NCI-H2081 treated with DMSO at 0.1 percent for 48 hours (cell line): ENCODE measurements at places on chromosomes 4 and X.

DNA sequence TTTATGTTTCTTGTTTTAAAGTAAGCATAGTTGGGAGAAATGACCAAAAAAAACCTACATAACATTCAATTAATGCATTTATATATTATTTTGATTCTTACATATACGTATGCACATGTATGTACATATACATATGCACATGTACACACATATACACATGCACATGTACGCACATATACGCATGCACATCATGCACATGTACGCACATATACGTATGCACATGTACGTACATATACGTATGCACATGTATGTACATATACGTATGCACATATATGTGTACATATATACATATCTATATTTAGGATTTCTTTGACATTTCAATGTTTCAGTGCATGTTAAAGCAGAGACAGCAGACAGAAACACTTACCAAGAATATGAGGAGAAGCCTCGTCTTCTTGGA lies 263.4 kb downstream of the ADAMTS3 start:
- DNase-seq, result no peak

GRCh38 chrX:45344594-45344993 lies 143.9 kb upstream of the DIPK2B start:
- no peak for DNase-seq

DNA sequence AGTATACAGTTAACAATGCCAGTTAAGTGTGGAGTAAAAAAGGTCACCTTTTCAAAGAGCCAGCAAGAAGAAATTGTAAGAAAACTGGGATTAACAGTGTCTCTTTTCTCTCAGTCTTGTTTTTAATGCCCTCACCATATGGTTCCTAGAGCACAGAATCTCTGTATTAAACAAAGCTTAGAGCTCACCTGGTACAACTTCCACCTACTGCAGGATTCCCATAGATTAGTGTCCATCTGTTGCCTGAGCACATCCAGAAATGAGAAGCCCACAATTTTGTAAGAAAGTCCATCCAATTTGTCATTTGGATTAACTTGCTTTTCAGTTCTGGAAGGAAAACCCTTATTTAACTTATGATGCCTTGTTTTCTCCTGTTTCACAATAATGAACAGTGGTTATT lies 1037.1 kb downstream of the STPG2 start:
- DNase-seq, result no peak

DNA sequence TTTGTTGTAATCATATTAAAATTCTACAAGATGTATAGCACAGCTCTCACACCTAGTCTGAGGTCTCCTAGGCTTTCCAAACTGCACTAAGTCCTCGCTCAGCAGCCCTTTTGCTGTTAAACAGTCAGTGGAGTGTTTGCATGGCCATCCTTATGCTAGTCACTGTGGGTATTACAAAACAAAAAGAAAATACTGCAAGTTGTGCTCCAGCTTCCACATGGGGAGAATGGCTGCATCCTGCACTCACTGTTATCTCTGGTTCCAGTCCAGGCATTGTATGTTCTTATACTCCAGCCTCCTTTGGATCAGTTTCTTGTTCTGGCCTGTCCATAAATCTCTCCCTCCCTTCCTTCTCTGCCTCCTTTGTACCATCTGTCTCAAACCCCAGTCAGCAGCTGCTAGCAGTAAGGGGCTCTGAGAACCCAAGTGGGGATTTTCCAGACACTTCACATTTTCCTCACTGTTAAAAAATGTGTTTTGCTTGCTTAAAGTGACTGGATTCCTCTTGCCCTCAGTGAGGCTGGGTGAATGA lies 38.5 kb upstream of the BMP15 start:
- no peak for DNase-seq

GRCh38 chr4:142598132-142598531 lies 248.0 kb downstream of the INPP4B start:
- no peak for DNase-seq

- no peak for DNase-seq
These were observed 235.7 kb downstream of the NKX6-1 start for GRCh38 chr4:84263415-84263814.

DNA sequence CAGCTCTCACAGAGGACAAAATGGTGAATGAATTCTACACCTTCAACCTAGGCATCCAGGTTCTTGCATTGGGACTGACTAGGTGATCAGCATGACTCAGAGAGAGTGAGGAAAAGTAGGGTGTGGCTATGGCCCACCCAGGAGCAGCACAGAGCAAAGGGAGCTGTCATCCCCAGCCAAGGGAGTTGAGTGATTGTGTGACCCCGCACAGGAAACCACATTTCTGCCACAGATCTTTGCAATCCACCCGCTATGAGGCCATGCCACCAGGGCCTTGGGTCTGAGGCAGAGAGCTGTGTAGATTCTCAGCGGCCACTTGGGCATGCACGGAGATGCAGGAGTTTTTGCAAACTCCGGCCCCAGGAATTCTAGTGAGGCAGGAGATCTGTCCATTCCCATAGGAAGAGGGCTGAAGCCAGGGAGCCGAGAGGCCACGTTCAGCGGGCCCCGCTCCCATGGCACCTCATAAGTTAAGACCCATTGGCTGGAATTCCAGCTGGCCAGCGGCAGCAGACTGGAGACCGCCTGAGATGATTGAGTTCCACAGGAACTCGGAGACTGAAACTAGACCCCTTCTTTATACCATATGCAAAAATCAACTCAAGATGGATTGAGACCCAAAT lies 75.9 kb downstream of the NAA11 start:
- no peak for DNase-seq

DNA sequence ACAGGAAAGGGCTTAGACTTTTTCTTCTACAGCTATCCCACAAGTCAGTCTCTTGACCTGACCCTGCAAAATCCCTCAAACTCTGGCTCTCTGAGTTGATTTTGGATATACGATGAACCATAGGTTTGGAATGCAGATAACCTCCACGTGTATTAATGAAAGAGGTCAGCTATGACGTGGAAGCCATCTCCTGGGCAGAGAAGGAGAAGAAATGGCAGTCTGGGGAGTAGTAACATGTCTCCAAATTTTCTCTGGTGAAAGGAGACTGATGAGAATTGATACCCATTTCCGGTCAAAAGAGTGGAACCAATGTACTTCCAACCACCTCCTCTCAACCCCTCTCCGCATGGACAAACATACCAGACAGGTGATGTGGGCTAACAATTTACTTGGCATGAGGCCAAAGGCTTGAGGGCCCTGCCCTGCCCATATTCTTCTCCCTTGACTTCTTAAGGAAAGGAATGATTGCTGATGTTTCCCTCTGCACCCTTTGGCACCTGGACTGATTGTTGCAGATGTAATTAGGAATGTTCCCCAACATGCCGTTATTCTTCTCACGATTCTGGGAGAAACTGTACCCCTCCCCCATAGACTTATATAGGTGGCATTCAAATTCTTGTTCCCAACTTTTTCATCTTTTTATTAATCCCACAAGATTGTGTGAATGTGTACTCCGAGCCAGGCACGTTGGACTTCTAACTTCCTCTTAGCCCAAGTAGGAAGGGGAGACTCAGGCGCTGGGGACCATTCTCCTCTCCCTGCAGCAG lies 580 bp upstream of the PLS3 start:
- no peak for DNase-seq

- no peak for DNase-seq
These were observed 17.4 kb downstream of the IRAK1 start for GRCh38 chrX:154002215-154002719.

- DNase-seq, result no peak
These were observed 41.5 kb upstream of the SMIM10 start for GRCh38 chrX:134949271-134949670.

DNA sequence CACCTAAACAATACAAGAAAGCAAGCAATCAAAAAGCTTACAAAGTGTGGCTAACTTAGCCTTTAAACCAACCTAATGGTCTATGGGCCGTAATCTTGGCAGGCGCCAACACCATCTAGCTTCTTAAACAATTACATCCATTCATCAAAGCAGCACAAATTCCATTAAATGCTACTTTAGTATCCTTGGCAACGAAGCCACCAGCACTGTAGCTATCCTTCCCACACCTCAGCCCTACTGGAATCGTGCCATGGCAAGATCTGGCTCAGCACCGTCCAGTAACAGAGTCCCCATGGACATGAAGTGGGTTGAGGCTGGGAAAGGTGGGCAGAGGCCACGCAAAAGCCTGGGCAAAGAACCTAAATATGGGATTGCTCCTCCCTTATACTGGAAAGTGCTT lies 91.6 kb upstream of the MAP3K15 start:
- no peak for DNase-seq

DNA sequence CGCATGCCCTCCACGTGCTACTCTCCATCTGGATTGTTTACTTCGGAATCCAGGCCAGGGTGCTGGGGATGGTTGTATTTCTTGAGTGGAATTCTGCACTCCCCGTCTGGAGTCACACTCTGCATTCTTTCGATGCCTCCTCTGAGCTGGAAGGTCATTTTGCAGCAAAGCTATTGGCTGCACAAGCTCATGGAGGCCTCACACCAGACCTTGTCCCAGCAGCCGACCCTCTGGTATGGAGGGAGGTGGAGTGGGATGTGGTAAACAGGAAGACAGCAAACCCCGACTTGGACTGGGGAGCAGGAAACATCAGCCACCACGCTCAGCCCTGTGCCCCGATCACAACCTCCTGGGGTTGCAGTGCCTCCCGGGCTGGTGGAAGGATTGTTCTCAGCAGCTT lies 225.3 kb upstream of the LNX1 start:
- DNase-seq, result no peak

DNA sequence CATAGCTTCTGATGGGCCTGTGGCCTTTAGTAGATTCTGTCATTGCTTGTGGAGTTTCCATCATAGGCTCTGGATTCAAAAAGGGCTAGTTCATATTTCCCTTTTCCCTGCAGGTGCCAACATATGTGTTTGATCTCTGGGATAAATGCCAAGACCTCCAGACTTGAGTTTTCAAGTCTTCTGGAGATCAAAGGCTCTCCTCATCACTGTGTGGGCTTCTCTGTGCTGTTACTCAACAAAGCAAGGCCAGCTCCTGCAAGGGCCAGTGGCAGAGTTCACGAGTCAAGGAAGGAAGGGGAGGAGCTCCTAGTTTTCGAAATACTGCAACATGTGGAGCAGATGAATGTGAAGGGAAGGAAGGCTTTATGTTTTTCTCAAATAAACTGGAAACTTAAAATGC lies 62.7 kb upstream of the SCML1 start:
- no peak for DNase-seq

DNA sequence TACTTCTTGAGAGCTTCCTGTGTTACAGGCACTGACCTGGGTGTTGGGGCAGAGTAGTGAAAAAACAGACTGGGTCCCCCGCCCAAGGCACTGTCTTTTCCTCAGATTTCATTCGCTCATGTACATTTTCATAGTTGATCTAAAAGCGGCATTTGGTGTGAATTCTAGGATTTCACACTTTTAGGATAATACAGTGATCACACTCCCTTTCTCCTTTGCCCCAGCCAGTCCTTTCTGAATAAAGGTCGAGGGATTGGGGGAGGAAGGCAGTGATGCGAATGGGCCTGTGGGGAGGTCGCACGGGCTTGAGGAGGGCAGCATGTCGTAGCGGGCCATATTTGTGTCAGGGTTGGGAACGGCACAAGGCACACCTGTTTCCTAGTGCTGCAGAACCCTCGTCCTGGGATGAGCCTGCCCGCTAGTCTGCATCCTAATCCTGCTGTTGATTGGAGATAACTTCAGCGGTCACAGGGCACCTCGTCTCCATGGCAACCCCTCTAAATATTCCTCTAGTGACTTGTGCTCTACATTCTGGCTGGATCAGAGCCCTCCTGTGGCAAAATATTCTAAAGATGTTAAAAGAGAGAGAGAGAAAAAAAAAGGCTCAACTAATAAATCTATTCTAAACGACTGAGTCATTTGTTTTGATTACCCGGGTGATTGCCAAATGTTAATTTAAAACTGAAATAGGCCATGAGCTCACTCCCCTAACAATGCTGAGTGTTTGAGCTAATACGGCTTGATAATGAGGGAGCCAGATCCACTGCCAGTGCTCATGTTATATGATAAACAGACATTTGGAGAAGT lies 21.8 kb downstream of the FHL1 start:
- peak; percentile 70 for DNase-seq

- no peak for DNase-seq
These were observed 502.7 kb upstream of the SMIM31 start for GRCh38 chr4:164251257-164251656.

DNA sequence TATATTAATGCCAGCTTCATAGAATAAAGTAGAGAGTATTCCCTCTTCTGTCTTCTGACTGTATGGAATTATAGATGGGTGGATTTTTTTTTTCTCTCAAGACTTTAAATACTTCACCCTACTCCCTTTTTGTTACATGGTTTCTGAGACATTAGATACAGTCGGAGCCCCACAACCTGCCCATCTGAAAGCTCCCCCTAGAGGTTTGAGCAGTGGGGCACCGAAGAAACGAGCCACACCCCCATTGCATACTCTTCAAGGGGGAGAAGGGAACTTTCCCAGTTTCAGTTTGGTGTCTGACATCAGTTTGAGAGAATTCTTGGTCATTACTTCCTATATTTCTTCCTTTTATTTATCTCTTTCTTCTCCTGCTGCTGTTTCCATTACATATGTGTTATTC lies 437.6 kb upstream of the AGA start:
- no peak for DNase-seq

DNA sequence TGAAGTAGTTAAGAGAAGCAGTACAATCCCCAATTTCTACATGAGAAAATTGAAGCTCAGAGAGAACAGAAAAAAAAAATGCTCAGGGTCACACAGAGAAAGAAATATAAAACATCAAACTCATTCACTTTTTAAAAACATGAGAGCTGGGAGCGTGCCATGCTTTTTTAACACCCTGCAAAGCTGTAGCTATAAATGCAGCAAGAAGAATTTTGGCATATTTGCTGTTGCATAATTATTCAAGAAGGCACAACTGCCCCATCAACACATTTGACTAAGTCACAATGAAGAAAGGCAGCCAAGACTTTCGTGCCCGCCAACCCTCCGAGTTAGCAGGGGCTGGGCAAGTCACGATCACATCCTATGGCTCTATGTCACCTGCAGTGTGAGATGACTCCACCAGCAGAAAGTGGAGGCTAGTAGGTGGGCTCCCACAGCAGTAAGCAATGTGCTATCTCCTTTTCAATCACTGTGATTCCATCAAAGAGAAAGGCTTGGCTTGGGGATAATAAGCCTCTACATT lies 214.8 kb downstream of the DHX15 start:
- DNase-seq, result no peak

- DNase-seq, result no peak
These were observed 30.9 kb downstream of the REELD1 start for GRCh38 chr4:146245246-146245645.

- no peak for DNase-seq
These were observed 84.6 kb downstream of the THOC2 start for GRCh38 chrX:123648028-123648810.

DNA sequence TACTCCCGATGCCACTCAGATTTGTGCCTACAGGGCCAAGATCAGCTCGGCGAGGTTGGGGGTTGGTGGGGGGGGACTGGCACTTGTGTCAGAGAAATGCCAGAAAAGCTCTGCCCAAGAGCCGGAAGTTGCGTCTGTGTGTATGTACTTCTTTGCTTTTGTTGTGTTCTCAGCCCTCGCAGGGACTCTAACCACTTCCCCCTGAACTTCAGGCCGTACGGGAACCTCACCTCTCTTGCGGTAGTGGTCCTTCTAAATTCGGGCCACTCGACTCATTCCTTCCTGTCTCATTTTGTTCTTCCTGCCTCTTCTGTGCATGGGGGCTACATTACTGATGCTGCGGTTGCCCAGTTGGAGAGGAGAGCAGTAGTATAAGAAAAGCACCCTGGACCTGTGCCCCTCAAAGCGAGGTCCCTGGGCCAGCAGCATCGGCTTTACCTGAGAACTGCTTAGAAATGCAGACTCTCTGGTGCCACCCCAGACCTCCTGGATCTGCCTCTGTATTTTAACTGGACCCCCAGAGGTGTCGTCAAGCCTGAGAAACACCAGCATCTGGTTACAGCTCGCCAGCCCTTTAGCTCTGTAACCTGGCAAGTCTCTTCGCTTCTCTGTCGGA lies 146.3 kb upstream of the RPS6KA3 start:
- DNase-seq, result no peak
